GM13977 (cell line): ENCODE measurements at places on chromosomes 1 and 21.

GRCh38 chr1:31637915-31638673 lies 6.6 kb downstream of the PEF1 start:
- no peak for DNase-seq

DNA sequence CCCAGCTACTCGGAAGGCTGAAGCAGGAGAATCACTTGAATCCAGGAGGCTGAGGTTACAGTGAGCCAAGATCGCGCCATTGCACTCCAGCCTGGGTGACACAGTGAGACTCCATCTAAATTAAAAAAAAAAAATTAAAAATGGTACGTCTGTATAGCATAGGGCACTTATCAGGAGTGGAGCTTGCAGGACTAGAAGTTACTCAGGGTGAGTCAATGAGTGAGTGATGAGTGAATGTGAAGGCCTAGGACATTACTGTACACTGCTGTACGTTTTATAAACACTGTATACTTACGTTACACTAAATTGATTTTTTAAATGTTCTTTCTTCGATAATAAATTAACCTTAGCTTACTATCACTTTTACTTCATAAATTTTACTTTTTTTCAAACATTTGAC lies 183.6 kb downstream of the NR5A2 start:
- DNase-seq: no peak

DNA sequence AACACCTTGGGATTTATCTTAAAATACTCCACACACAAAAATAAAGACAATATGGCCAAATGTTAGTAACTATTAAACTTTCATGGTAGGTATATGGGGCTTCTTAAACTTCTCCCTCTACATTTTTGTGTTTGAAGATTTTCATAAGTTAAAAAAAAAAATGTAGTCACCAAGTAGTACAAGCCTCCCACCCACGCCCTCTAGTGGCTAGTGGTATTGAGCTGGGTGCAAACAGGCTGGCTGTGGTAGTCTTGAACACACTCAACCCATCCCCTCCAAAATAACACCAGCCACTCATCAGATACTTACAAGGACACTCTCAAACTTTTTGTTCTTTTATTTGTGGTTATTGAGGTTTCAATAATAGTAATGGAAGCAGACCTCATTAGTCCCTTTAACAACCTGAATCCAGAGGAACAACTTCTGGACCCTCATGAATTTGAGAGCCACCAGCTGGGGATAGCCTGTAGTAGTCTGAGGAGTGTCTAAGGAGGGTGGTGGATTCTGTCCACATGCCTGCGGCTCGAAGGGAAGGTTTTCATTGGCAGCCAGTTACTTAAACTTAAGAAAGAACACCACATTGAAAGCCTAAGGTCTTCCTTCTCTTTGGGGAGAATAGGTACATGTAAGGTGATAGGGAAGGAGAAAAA lies 15.6 kb downstream of the RD3 start:
- peak; percentile 82 for DNase-seq

DNA sequence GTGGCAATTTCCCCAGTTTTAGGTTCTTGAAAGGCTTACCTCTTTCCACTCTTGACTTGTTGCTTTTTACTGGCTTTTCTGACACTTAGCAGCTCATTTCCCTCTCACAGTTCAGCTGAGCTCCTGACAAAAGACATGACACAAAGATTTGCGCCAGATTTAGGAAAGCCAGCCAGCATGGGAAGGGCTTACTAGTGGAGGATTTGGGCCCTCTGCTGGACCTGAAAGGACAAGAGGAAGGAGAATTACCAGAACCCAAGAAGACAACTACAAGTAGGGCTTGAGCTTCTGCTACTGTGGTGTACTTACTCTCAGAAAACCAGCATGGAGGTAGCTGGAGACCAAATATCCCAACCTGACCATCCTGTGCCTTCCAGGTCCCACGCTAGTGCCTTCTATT lies 784.5 kb downstream of the BRINP3 start:
- no peak for DNase-seq

DNA sequence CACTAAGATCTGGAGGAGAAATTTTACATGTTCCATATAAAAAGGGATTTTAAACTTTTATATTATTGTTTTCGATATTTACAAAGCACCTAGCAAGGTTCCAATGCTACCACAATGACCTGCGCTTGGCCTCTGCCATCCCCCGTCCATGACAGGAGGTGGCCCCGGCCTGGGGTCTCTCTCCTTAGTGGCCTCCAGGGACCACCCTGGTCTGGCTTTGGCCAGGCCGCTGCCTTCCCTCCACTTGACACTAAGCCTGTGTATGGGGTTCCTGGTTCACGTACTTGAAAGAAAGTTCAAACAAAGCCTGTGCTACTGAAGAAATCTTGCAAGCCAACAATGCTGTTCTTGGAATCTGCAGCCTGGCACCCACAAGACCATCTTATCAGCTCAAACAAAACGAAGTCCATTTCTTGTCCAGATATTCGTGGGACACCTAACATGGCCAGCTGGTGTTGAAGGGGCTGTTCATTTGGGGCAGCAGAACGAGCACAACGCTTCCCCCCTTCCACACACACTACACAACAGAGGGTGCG lies 12.8 kb downstream of the PRDM15 start:
- no peak for DNase-seq

GRCh38 chr1:233520261-233521191 lies 93.4 kb upstream of the KCNK1 start:
- DNase-seq: no peak

- no peak for DNase-seq
Measured at GRCh38 chr1:55418208-55419000, 203.2 kb upstream of the USP24 start.

DNA sequence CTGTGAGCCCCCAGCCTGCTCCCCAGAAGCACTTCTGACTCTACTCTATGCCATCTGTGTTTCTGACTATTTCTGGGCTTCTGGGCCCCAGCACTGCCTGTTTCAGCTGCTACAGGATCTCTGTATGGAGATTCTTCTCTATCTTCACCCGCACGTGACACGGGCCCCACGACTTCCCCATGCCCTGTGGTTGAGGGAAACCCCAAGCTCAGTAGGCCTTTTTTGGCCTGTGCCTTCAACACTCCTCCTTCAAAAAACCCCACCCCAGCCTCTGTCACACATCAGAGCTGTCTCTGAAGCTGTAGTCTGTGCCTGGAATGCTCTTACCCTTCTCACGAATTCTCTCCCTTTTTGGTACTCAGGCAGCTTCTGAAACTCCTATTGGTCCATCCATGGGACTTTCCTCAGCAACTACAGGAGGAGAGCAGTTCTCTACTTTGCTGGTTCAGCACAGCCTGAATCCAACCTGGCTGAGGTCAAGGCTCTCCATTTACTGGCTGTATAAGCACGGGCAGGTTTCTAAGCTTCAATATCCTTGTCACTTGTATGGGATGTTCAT lies 2.0 kb upstream of the NID1 start:
- DNase-seq: peak; percentile 91

- DNase-seq: no peak
Measured at GRCh38 chr1:11629184-11630016, 24.8 kb downstream of the FBXO2 start.

- DNase-seq: no peak
Measured at GRCh38 chr1:14625572-14625971, 27.1 kb downstream of the KAZN start.

DNA sequence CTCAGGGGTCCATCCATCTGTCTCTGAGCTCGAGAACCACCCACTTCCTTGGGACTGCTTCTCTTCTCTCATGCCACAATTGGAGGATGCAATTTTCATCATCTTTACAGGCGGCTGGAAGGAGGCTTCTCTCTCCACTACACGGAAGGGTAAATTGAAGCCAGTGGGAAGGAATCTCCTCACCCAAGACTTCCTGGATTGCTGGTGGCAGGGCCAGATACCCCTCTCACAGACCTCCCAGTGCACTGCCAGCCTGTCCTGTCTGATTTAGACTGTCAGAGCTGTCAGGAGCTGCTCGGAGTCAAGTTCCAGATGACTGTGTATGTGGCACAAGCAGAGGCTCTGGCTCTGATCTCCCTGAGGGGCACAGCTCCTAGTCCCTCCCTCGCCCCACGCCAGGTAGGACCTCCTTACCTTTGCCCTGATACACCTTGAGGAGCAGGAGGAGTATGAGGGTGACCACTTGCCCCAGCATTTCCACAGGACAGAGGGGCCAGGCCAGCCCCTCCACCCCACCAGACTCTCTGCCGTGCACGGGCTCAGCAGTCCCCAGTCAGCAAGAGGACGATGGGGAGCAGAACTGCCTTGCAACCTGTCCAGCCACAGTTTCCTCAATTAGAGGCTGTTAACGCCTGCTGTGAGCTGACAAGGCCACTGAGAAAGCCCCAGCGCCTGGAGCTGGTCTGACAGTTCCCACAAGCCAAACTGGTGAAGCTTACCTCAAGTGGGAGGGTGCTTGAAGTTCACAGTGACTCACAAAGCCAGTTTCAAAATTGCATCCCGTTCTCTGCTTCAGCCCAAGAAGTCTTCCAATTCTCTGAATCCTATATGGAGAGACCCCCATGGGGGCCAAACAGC lies at the start of gene CD244:
TSS of gene CD244 (minus strand) at position 685 of the 858 bp plus-strand sequence. CDS start at position 475, 210 bp downstream.
- DNase-seq: peak; percentile 66

DNA sequence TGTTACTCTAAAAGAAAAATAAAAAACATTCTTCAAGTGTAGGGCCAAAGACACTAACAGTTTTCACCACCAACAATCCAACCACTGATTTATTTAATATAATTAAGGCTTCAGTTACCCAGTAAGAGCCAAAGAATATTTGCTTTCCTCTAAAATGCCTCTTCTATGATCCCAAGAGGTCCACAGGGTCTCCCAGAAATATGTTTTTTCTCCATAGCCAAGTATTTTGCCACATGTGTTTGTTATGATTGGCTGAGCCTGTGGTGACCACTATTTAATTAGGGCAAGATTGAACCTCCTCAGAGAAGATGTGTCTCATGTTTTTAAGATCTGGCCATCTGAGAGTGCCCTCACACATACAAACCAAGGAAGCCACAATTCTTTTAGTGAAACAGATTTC lies 135.9 kb downstream of the TPR start:
- DNase-seq: no peak

DNA sequence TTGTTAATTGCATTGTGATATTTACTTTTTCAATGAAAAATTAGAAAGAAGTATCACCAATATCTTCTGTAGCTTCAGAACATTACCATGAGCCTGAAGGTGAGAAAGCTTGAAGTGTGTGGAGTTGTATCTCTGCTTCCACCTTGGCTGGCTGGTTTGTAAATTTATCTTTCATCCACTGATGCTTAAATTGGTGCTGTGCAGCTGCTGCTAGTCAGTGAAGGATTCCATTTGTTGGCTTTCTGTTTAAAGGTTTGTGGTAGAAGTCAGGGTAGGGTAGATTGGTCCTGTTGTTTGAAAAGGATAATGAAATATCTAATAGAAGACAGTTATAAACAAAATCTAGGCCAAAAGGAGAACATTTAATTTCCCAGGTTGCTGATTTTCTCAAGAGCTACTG lies 105.7 kb downstream of the C1orf21 start:
- DNase-seq: no peak

DNA sequence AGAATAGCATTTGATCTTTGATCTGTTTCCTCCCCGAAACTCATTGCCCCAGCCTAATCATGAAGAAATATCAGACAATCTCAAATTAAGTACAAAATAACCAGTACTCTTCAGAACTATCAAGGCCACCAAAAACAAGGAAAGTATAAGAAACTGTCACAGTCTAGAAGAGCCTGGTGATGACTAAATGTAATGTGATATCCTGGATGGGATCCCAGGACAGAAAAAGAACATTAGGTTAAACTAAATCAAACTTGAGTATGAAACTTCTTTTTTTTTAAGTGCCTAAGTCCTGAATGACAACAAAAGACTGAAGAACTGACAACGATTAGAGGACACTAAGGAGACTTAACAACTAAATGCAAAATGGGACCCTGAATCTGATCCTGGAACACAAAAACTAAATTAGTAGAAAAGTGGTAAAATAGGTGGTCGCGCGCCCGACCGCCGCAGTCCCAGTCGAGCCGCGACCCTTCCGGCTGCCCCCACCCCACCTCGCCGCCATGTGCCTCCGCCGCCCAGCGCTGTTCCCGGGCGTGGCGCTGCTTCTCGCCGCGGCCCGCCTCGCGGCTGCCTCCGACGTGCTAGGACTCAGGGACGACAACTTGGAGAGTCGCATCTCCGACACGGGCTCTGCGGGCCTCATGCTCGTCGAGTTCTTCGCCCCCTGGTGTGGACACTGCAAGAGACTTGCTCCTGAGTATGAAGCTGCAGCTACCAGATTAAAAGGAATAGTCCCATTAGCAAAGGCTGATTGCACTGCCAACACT lies 5.5 kb upstream of the PRKAB2 start:
- DNase-seq: no peak

DNA sequence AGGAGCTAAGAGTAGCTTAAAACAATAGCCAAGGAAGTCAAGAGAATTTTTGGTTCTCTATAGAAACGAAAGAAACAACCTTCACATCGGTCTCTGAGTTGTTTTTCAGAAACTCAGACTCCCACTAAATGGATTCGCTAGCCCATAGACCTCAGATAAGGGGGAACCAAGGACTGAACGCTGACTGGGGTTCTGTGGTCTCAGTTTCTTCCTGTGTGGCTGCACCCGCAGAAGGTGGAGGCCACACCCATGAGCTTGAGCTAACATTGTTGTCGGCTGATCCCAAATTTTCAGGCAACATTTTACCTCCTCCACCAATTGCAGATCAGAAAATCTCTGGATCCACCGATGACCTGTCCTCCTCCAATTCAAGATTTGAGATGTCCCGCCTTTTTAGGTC lies 456.1 kb downstream of the AJAP1 start:
- DNase-seq: no peak

GRCh38 chr1:117970252-117970651 lies 40.7 kb downstream of the WDR3 start:
- no peak for DNase-seq

- DNase-seq: no peak
Measured at GRCh38 chr1:206949208-206949607, 2.9 kb upstream of the PIGR start.

DNA sequence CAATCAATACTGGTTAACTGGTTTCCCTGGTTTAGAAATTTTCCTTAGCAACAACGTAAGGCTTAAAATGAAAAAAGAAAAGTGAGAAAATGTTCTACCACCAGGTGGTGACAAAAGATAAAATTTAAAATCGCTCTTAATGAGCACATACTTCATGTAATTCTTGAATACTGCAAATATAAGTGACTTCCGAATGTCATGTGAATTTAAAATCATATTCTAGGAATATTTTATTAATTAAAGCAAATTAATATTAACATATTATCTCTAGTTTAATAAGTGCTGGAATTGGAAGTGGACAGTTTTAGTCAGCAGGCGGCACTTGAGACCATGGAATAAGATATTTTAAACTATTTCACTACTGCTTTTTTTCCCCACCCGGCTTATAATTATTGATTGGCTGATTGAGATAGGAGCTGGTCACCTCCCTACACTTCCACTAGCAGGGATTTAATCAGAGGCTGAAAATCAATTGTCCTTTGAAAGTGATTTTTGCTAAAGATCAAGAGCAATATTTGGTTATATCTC lies 5.0 kb upstream of the ADAMTS1 start:
- DNase-seq: no peak
